Lower lobe of right lung (tissue), 2 donors: ENCODE measurements at places on chromosomes 1 and 21.

- H3K4me1 ChIP-seq = no peaks in the 10 kb centered on the region
- H3K4me3 ChIP-seq = no peak overlapping the region
- H3K36me3 ChIP-seq = no peaks in the 10 kb centered on the region
- no peaks in the 10 kb centered on the region for H3K27me3 ChIP-seq
- H3K27ac ChIP-seq = no peak overlapping the region
- DNase-seq = no peak
These were observed 9.7 kb upstream of the AGO1 start for GRCh38 chr1:35873243-35873750.

DNA sequence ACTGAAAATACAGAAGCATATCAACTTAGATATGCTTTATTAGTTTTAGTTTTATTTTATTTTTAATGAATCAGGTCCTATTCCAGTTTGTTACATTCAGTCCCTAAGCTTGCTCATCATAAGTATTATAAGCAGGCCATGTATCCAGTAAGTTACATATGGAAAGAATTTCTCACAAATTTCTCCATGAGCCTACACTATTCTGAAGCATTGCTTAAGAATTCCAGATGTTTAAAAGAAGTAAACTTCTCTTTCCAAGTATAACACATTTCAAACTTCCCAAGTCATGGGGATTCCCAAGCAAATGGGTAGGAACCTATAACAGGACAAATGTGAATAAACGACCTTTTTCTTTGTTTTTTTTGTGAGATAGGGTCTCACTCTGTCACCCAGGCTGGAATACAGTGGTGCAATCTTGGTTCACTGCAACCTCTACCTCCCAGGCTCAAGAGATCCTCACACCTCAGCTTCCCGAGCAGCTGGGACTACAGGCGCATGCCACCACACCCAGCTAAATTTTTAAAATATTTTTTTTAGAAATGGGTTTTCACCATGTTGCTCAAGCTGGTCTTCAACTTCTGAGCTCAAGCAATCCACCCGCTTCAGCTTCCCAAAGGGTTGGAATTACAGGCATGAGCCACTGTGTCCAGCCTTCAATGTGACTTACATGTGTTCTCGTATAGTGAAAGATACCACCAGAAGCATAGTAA is 39.0 kb downstream of the ST7L start:
- peaks cover 70% of the 10 kb centered on the region for H3K36me3 ChIP-seq
- no peak overlapping the region for H3K4me3 ChIP-seq
- H3K27me3 ChIP-seq = no peaks in the 10 kb centered on the region
- H3K4me1 ChIP-seq = no peaks in the 10 kb centered on the region
- H3K27ac ChIP-seq = no peak overlapping the region

GRCh38 chr1:21666576-21667320 is 2.4 kb downstream of the RAP1GAP start:
- no peak overlapping the region for H3K4me3 ChIP-seq
- H3K4me1 ChIP-seq = peaks cover 28% of the 10 kb centered on the region
- peaks cover 50% of the 10 kb centered on the region for H3K27me3 ChIP-seq
- no peak for DNase-seq
- H3K36me3 ChIP-seq = no peaks in the 10 kb centered on the region
- no peak overlapping the region for H3K27ac ChIP-seq

DNA sequence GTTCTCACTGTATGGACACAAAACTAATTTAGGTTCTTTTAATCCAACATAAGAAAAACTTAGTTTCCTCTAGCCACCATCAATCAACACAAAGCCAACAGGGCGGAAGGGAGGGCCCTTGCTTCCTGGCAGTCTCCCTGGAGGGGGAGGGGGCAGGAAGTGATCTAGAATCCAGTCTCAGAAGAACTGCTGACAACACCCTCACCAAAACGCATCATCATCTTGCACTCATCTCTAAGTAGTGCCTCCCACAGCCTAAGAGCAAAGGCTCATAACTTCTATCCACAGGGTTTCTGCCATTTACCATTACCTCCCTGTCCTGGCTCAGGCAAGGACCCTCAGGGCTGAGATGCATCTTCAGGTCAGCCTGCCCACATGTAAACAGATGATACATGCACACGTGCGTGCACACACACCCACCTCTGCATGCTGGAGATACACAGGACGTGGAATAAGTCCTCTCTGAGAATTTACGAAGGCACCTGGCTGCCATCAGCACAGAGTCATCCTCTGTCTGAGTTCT is 20.5 kb downstream of the HIVEP3 start:
- peaks cover 87% of the 10 kb centered on the region for H3K4me1 ChIP-seq
- no peak for DNase-seq
- no peaks in the 10 kb centered on the region for H3K36me3 ChIP-seq

GRCh38 chr1:9128520-9129265 is at the start of gene GPR157:
GPR157 (minus strand) TSS chr1:9129102; CDS start chr1:9129027, 75 bp downstream.
- peaks cover 32% of the 10 kb centered on the region for H3K4me1 ChIP-seq
- DNase-seq = peak; percentile 95
- peak within 1 kb of the TSS; percentile 69 for H3K4me3 ChIP-seq
- peak within 1 kb of the TSS; percentile 85 for H3K27ac ChIP-seq
- no peaks in the 10 kb centered on the region for H3K27me3 ChIP-seq
- H3K36me3 ChIP-seq = no peaks in the 10 kb centered on the region

- no peak for DNase-seq
- H3K27me3 ChIP-seq = peaks cover 3% of the 10 kb centered on the region
- no peak overlapping the region for H3K27ac ChIP-seq
These were observed 28.9 kb downstream of the PRDM16 start for GRCh38 chr1:3097861-3098260.

DNA sequence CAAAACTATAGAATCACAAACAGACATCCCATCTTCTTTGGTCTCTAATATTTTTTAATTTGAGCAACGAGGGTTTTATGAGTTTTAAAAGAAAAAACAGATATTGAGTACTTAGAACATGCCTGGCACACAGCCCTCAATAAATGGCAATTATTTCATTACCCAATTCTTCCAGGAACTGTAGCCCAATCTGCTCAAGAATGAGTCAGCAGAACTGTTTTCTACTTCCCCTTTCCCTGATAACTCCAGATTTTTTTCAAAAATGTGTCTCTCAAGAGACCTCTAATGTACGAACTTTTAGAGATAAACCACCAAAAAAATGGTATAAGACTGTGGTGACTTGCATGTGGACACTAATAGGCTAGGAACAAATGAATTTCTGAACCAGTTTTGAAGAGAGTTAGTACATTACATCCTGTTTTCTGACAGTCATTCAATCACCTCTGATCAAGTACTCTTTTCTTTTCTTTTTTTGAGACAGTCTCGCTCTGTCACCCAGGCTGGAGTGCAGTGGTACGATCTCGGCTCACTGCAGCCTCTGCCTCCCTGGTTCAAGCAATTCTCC is 11.5 kb downstream of the ABL2 start:
- peak overlapping the region; percentile 57 for H3K27ac ChIP-seq
- no peaks in the 10 kb centered on the region for H3K27me3 ChIP-seq
- H3K4me1 ChIP-seq = peaks cover 28% of the 10 kb centered on the region
- peaks cover 18% of the 10 kb centered on the region for H3K36me3 ChIP-seq
- no peak for DNase-seq

DNA sequence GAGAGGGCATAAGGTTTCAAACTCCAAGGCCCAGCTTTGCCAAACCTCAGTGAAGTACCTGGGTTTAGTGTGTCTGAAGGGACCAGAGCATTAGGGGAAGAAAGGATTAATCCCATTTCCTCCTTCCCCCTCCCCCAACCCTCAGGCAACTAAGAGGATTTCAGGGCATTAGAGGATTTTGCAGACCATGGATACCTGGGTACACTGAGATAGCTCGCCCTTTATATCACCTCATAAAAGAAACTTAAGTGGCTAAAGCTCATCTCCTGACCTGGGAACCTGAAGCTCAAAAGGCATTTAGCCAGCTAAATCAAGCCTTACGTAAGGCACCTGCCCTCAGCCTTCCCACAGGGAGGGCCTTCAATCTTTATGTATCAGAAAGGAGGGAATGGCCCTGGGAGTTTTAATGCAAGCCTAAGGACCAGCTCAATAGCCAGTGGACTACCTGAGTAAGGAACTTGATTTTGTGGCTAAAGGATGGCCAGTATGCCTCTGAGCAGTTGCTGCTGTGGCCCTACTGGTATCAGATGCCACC is 26.4 kb upstream of the SMYD3 start:
- no peak overlapping the region for H3K4me3 ChIP-seq
- no peaks in the 10 kb centered on the region for H3K36me3 ChIP-seq
- no peak for DNase-seq

- H3K27me3 ChIP-seq = no peaks in the 10 kb centered on the region
- H3K27ac ChIP-seq = peak overlapping the region; percentile 0
- H3K4me1 ChIP-seq = peaks cover 58% of the 10 kb centered on the region
- no peak overlapping the region for H3K4me3 ChIP-seq
- DNase-seq = no peak
- H3K36me3 ChIP-seq = no peaks in the 10 kb centered on the region
These were observed 45.9 kb downstream of the LUZP1 start for GRCh38 chr1:23122796-23123195.

- H3K4me1 ChIP-seq = no peaks in the 10 kb centered on the region
- H3K27ac ChIP-seq = no peak overlapping the region
- H3K4me3 ChIP-seq = no peak overlapping the region
- H3K36me3 ChIP-seq = peaks cover 64% of the 10 kb centered on the region
- H3K27me3 ChIP-seq = no peaks in the 10 kb centered on the region
- DNase-seq = no peak
These were observed 28.5 kb upstream of the AXDND1 start for GRCh38 chr1:179337288-179337687.

GRCh38 chr1:116516631-116517030 is 54.2 kb downstream of the CD58 start:
- H3K36me3 ChIP-seq = peaks cover 11% of the 10 kb centered on the region
- peaks cover 9% of the 10 kb centered on the region for H3K4me1 ChIP-seq
- H3K27me3 ChIP-seq = no peaks in the 10 kb centered on the region
- no peak overlapping the region for H3K27ac ChIP-seq
- DNase-seq = no peak

GRCh38 chr1:227913764-227914721 is 33.7 kb downstream of the WNT9A start:
- no peak for DNase-seq
- no peak overlapping the region for H3K27ac ChIP-seq
- no peaks in the 10 kb centered on the region for H3K36me3 ChIP-seq

- no peak for DNase-seq
- H3K4me1 ChIP-seq = peaks cover 11% of the 10 kb centered on the region
- H3K27me3 ChIP-seq = no peaks in the 10 kb centered on the region
- H3K36me3 ChIP-seq = no peaks in the 10 kb centered on the region
- no peak overlapping the region for H3K27ac ChIP-seq
- no peak overlapping the region for H3K4me3 ChIP-seq
These were observed 49.2 kb upstream of the NTPCR start for GRCh38 chr1:232901255-232901654.

GRCh38 chr1:115237023-115237422 is 101.0 kb downstream of the NGF start:
- DNase-seq = no peak
- H3K36me3 ChIP-seq = no peaks in the 10 kb centered on the region
- H3K4me3 ChIP-seq = no peak overlapping the region
- H3K27ac ChIP-seq = no peak overlapping the region
- H3K4me1 ChIP-seq = no peaks in the 10 kb centered on the region

DNA sequence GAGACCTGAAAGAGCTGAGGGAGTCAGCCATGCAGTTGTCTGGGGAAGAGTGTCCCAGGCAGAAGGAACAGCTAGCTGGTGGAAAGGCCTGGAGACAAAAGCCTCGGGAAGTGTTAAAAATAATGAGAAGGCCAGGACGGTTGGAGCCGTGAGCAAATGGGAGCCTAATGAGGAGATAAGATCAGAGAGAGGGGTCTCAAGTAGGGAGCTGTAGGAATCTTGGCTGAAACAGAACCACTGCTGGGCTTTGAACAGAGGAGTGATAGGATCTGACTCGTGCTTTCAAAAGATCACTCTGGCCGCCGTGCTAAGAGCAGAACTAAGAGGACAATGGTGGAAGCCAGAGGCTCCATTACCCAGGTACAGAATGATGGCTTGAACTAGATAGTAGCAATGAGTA is 1.9 kb upstream of the FOXJ3 start:
- no peak overlapping the region for H3K4me3 ChIP-seq
- H3K4me1 ChIP-seq = peaks cover 36% of the 10 kb centered on the region
- no peak for DNase-seq
- no peaks in the 10 kb centered on the region for H3K36me3 ChIP-seq
- H3K27ac ChIP-seq = no peak overlapping the region

DNA sequence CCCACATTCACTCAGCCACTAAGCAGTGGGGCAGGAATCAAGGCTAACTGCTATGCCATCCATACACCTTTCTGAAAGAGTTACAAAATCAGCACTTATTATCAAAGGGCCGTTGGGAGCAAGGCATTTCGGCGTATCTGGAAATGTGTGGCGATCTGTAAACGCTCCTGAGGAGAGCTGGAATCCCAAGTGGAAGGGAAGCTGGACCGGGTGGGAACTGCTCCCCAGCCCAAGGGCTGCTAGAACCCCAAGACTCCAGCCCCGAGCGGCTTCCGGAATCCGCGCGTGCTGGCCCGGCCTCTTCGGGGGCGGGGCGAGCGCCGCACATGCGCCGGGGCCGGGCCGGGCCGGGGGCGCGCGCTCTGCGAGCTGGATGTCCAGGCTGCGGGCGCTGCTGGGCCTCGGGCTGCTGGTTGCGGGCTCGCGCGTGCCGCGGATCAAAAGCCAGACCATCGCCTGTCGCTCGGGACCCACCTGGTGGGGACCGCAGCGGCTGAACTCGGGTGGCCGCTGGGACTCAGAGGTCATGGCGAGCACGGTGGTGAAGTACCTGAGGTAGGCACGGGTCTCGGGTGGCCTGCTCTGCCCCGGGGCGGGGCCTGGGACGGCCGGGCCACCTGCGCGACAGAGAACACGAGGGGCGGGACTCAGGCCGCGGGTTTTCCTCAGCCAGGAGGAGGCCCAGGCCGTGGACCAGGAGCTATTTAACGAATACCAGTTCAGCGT is at the start of gene NAXE:
NAXE (plus strand) TSS at position 345 of the 726 bp plus-strand sequence; CDS start at position 374, 29 bp downstream.
- peak within 1 kb of the TSS; percentile 83 for H3K27ac ChIP-seq
- DNase-seq = peak; percentile 83
- peak within 1 kb of the TSS; percentile 85 for H3K4me3 ChIP-seq
- peaks cover 18% of the 10 kb centered on the region for H3K4me1 ChIP-seq

- H3K27ac ChIP-seq = no peak overlapping the region
- no peaks in the 10 kb centered on the region for H3K36me3 ChIP-seq
- no peak overlapping the region for H3K4me3 ChIP-seq
- DNase-seq = no peak
- peaks cover 29% of the 10 kb centered on the region for H3K4me1 ChIP-seq
These were observed 199.4 kb downstream of the GABPA start for GRCh38 chr21:25934130-25934529.

DNA sequence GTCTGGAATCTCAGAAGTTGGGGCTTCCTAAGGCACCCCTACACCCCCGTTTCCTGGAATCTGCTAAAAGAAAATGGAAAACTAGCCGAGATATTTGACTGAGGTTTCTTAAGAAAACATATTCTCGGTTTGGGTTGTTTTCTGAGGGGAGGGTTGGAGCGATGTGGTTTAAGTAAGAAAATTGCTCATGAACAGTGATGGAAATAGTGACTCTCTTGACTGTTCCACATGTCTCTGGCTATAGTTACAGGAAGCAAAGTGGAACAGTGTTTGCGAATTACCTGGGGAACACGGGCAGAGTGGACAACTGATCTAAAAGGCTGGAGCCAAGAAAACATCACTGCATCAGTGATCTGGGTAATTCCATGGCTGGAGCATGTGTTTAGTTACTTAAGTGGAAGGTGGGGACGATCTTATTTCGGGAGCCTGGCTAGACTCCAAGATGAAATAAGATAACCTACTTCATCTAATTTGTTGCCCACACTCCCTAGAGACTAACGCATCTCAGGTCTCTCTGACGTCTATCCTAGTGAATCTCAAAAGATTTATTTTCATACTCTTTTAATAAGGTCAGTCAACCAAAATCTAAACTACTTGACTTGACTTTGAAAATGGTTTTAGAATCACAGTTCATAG is 92.4 kb downstream of the KCNJ15 start:
- no peak overlapping the region for H3K4me3 ChIP-seq
- no peaks in the 10 kb centered on the region for H3K27me3 ChIP-seq
- H3K4me1 ChIP-seq = peaks cover 30% of the 10 kb centered on the region
- no peak for DNase-seq
